RPMI7951 (cell line): ENCODE measurements at places on chromosomes 5 and 9.

- DNase-seq = peak; percentile 40
Measured at GRCh38 chr9:93003552-93004407, 54.7 kb upstream of the SUSD3 start.

- no peak for DNase-seq
Measured at GRCh38 chr9:69715825-69716224, 43.7 kb upstream of the APBA1 start.

DNA sequence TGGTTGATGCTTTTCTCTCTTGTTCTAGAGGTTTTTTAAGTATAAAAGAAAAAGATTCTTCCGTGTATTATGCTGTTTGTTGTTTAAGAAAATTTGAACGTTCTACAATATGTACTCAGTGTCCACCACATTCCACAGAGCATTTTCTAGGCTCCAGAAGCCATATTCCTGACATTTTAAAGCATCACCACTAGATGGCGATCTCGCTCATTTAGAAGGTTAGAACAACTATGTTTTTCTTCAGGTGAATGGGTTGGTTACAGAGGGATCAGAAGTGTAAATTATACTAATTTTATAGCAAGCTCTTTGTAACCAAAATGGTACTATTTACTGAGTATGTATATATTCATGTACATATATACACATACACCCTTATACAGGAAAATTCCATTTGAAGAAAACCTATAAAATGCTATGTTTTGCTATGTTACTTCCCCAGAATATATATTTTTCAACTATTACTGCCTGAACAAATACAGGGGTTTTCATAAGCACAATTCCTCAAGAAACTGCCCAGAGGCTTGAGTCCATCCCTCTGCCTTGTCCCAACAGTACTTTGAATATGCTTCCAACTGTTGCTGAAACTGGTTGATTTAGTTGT, 284.3 kb downstream of the CCDC171 start:
- DNase-seq = peak; percentile 52

DNA sequence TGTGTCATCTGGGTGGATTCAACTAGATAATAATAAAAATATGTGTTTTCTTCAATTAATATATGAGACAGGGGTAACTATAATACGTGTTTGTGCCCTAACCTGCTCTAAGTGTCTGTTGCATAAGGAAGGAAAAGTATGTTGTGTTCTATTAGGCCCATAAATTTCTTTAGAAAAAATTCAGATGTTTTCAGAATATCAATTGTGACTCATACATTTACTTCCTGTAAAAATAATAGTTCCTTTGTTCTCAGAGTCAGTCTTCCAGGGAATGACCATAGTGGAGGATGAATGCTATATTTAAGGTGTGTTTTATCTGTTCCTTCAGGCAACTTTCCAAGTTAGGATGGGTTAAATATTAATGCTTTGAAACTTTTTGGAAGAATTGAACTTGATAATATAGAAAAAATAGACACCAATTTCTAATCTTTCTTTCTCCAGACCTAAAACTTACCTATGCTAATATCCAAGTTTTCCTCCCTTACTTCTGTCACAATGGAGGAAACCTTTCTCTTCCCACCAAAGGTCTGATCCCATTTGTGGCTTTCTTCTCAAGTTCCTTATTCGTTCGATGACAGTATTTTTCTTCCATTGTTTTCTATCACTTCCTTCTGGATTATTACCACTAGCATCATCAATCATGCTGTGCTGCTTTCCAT, 49.9 kb downstream of the ISL1 start:
- DNase-seq = peak; percentile 0

GRCh38 chr5:159779481-159779880, 136.8 kb upstream of the ADRA1B start:
- peak; percentile 43 for DNase-seq
